AG09319 (cell line): ENCODE measurements at places on chromosomes 12 and 14.
A peak's percentile ranks its signal among the peaks of the same experiment; 100 is the strongest.

GRCh38 chr14:52703225-52703624, 3.8 kb upstream of the PSMC6 start:
- peak; percentile 86 for DNase-seq

DNA sequence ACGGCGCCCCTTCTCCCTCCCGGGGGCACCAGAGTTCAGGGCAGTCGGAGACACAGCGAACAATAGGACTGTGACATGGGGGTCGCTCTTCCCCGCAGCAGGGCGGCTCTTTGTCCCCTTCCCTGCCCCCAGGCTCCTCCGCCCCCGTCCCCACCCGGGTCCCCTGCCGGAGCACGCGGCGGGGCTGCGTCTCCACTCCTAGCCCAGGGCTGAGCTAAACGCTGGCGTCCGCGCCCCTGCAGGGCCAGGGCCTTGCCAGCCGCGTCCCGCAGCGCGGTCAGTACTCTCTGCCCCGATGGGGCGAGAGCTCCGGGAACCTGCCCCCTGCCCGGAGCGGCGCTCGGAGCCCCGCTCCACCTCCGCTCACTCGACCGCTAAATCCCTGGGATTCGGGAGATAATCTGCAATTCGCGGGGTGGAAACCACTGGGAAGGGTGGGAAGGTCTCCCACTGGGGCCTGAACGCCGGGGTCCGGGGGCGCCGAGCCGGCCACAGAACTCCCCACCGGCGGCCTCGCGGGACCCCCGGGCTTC, 825 bp upstream of the CCDC85C start:
- no peak for DNase-seq

DNA sequence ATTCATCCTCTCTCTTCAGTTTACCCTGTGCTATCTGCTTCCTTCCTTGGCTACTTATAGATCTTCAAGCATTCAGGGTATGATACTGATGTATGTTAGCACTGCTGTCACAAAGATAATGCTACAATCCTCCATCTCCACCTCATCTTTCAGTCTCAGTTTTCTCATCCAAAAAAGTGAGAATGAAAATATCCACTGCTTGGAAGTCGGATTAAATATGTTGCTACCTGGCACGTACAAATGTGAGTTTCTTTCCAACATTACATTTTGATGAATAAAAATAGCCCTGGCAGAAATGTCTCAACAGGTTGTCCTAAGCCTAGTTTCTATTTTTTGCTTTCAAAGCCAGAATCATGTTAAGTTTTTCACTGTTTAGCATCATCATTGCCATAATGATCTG, 149.9 kb downstream of the PTPN11 start:
- DNase-seq = no peak

DNA sequence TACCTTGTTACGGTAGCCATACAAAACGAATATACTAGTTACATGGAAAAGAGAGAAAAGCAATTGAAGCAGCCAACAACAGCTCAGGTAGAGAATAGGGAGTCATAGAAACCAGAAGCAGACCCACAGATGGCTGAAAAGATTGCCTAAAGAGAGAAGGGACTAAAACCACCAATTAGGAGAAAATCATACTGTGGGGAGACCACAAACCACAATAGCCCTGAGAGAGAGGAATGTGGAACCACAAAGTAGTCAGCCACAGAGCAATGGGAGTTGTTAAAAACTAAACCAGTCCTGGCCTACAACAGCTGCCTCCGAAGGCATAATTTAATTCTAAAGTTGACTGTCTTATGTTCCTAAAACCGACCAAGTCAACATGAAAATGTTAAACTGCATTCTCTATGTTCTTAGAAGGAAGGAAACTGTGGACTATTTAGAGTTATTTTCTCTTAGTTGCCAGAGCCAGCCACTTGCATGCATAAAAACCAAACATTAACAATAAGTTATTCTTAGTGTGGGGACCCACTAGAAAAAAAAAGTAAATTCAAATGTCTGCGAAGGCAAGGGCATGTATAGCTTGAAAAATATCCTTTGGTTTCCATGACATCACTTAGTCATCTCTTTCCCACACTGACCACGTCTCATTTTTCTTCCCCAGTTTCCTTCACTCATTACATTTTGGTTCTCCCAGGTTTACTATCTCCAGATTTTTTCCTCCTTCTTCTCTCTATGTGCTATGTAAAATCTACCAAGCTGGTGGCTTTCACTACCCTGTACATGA, 398.1 kb downstream of the NOVA1 start:
- no peak for DNase-seq

DNA sequence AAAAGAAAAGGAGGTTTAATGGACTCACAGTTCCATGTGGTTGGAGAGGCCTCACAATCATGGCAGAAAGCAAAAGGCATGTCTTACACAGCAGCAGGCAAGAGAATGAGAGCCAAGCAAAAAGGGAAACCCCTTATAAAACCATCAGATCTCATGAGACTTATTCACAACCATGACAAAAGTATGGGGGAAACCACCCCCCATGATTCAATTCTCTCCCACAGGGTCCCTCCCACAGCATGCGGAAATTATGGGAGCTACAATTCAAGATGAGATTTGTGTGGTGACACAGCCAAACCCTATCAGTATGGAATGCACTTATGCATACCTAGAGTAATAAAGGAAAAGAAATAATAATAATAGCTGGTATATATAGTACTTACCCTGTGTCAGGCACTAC, 4.5 kb upstream of the GLIPR1 start:
- no peak for DNase-seq

- DNase-seq = no peak
These were observed 263.9 kb downstream of the FBXL14 start for GRCh38 chr12:1330477-1330827.

DNA sequence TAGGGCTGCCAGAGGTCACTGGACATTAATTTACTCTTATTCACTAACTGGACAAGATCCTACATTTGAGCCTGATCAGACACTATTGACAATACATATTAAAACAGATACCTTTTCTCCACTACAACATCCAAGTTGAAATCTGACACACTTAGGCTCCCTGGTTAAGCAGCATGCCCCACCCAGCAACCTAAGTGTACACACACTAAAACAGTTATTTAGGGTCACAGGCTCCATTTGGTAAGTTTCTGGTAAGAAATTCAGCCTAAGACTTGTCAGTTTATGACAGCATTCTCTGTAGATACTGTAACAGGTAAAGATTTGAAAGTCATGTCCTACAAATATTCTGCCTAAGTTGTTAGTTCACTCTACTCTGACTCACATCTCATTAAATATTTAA, 12.3 kb upstream of the LLPH start:
- no peak for DNase-seq

- no peak for DNase-seq
These were observed 145.3 kb downstream of the HELB start for GRCh38 chr12:66447643-66448042.

DNA sequence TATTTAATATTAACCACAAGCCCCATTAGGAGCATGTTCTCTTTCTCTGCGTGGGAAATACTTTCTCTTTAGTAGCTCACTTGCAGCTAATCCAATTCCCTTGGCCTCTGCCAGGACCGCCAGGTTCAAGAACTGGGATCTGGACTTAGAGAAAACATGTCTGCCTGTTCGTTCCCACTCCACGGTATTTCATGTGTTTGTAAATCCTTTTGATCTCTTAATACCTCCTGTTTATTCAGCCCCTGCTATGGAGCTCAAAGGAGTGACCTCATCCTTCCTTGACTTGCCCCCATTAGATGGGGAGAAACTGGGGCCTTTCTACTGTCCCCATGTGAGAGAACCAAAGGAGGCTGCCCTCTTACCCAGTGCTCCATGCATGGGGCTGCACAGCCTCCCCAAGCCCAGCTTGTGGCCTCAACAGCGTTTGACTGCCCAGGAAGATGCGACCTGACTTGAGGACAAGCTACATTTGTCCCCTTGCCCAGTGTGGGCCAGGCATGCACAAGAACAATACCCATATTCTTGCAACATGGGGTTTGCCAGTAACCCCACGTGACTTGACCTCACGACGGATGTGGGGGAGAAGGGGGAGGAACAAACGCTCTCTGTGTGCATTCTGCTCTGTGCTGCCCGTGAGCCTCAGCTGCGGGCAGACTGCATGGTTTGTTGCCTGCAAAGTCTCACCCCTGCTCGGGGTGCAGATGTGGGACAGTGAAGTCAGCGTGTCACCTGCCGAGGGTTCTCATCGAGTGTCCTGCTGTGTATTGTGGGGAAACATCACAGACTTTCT, 30.3 kb downstream of the CD9 start:
- DNase-seq = no peak

- DNase-seq = no peak
These were observed 29.0 kb downstream of the PEBP1 start for GRCh38 chr12:118164798-118165486.

DNA sequence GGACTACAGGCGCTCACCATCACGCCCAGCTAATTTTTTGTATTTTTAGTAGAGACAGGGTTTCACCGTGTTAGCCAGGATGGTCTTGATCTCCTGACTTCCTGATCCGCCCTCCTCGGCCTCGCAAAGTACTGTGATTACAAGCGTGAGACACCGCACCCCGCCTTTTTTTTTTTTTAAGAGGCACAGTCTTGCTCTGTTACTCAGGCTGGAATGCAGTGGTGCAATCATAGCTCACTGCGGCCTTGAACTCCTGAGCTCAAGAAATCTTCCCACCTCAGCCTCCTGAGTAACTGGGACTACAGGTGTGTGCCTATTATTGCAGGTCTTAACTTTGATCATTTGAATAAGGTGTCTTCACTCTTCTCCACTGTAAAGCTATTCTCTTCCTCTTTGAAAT, 5.3 kb upstream of the GLTP start:
- DNase-seq = no peak

DNA sequence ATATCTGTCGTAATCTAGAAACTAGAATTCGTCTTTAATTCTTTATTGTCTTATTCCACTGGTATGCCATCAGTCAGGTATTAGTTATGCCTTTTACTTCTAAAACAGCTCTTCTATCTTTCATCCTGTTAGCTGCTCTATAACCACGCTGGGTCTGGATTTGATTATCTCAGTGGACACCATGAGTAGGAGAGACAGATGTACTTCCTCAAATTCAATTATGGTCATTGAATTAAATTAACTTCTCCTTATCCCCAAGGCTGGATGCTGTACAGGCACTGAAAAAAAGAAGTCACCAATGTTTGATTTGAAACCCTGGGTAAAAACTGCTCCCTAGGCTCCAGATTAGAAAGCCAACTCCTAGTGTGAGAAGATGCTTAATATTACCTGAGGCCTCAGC, 107.3 kb downstream of the PIK3C2G start:
- DNase-seq = no peak

DNA sequence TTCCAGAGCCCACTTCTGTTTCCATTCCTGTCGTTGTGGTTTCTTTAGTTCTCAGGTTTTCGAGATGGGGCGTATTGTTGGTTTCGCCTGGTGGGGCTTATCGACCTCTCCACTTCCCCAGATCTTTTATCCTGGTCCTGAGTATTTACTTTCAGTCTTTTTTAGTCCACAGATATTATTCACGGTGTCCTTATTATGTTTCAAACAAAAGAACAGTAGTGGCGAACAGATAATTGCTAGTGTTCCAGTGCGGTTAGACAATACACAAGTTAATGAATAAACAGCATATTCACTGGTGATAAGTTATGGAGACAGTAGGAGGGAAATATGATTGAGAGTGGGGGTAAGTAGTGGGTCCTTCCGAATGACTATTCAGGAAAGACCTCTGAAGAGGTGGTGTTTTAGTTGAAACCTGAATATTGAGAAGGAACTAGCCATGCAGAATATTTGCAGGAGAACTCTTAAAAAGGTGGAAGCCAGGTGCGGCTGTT, 668 bp downstream of the TMEM260 start:
- no peak for DNase-seq

DNA sequence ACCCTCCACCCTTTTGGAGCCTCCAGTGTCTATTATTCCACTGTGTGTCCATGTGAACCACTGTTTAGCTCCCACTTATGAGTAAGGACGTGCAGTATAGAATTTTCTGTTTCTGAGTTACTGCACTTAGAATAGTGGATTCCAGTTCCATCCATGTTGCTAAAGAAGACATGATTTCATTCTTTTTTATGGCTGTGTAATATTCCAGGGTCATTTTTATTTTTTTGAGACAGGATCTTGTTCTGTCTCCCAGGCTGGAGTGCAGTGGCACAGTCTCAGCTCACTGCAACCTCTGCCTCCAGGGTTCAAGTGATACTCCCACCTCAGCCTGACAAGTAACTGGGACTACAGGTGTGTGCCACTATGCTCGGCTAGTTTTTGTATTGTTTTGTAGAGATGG, 31.6 kb downstream of the EML1 start:
- DNase-seq = no peak

DNA sequence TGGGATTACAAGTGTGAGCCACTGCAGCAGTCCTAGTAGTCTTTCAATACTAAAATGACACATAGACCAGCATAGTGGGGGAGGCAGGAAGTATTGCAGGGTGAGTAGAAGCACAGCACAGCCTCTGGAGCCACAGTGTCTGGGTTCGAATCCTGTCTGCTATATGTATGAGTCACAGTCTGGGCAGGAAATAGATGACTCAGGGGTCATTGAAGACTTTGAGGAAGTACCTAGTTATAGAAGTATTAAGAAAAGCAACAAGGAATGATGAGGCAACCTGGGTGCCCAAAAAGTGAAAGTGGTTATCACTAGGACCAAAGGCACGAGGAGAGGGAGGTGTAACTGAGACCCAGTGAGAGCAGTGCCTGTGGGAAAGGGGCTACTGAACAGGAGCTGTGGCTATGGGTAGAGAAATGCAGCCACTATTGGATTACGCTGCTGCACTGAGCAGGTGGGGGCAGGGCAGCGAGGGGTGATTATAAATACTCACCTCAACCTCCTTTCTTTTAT, 124.0 kb downstream of the PDE3A start:
- no peak for DNase-seq

DNA sequence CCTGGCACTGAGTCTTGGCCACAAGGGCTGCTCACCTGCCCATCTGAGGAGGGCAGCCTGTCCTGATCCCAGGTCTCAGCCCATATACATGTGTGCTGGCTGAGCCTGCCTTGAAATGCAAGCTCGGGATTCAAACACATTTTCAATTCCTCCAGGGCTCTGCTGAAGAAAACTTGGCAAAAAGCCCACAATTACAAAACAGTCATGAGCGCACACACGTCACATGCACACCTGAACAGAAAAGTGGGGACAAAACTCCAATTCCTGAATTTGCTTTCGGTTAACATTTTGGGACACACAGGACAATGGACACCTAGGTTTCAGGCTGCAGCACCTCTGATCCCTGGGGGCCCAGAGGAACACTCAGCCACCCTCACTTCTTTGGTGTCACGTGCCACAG, 113.9 kb downstream of the RBM19 start:
- DNase-seq = no peak

DNA sequence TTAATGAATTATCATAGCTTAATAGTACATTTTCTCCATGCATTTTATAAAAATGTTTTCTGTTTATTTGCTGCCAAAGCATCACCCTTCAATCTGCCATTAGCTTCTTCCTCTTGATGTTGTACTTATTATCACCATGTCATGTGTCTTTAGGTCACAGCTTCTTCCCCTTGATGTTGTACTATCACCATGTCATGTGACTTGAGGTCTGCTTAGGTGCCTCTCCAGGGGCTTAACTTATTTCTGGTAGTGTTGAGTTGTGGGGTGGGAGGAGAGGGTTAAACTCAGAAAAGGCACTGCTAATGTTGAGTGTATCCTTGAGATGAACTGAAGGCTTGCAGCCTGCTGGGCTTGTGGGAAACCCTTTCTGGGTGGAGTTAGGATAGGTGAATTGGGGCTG, 87.8 kb downstream of the DAAM1 start:
- no peak for DNase-seq
